ENCODE measurements at places on chromosomes 11 and 22.
A peak's percentile ranks its signal among the peaks of the same experiment; 100 is the strongest.

- DNase-seq: no peak
Measured at GRCh38 chr11:46857666-46858065, 11.6 kb upstream of the CKAP5 start.

DNA sequence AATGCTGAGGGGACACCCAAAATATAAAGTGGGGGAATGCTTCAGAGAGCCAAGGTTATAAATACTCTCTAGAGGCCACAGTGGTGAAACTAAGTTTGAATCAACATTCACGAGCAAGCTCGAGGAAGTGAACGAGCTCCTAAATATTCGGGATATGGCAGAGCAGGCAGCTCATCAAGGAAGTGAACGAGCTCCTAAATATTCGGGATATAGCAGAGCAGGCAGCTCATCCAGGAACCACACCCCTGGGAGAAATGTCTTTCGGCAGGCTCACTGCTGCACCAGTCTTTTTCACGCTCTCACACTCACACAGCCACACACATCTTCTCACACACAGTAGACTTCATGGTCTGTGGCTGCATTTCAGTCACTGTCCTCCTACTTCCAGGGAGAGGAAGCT is 787.5 kb downstream of the OPCML start:
- DNase-seq: peak; percentile 83

GRCh38 chr11:124644426-124645280 is 22.0 kb downstream of the TBRG1 start:
- peak; percentile 76 for DNase-seq

DNA sequence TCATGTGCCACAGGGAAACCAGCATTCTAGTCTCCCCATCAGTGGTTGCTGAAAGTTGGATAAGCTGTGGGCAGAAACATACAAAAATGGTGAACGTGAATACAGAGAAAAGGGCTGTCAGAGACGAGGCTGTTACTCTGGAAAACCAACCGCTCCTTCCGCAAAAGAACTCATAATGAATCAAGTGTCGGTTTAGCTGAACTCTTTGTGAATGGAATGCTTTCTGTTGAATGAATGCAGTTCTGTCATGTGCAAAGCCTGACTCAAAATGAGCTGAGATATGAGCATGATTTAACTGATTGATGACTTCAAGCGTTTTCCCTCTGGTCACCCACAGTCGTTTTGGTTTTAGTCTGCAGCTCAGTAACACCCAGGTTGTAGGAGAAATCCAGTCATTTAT is 298.3 kb downstream of the ETS1 start:
- DNase-seq: no peak

- DNase-seq: no peak
Measured at GRCh38 chr22:19766240-19766510, 5.6 kb downstream of the TBX1 start.

- DNase-seq: no peak
Measured at GRCh38 chr11:96306600-96306932, 36.4 kb downstream of the MAML2 start.

DNA sequence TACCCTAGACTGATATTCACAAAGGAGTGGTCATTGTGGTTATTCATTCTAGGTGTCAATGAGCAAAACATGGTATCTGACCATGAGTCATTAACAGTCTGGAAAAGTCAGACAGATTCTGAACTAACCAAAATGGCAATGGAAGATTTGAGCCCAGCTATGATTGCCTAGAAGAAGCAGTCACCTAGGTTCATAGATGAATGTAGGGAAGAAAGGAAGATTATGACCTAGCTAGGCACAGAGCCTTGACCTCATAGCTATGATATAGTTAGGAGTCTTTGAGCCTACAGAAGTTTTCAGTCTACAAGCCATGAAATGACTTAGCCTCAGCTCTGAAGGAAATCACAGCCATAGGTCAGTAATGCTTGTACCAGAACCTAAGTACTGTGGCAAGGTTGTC is 351 bp downstream of the OR56A4 start:
- DNase-seq: no peak

DNA sequence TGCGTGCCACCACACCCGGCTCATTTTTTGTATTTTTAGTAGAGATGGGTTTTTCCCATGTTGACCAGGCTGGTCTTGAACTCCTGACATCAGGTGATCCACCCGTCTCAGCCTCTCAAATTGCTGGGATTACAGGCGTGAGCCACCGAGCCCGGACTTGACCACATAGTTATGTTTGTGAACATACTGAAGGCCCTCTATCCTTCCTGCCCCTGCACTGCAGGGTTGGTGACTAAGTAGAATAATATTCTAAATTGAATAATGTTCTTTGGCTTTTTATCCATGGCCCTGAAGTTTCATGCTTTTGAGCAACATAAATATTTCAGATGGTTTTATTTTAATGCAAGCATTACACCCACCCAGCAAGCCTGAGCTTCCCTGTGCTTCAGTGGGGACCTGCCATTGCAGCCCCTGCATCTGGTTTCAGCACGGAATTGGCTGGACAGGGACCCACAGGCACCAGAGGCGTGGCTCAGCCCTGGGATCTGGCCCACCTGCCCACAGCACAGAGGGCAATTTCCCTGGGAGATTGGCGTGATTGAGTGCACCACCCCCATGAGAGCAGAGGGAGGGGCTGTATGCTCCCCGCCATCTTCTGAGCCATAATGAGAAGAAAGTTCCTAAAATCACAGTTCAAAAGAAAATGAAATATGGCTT is 460.5 kb downstream of the BRD1 start:
- DNase-seq: no peak

GRCh38 chr11:103842795-103843194 is 193.6 kb upstream of the DDI1 start:
- peak; percentile 79 for DNase-seq

DNA sequence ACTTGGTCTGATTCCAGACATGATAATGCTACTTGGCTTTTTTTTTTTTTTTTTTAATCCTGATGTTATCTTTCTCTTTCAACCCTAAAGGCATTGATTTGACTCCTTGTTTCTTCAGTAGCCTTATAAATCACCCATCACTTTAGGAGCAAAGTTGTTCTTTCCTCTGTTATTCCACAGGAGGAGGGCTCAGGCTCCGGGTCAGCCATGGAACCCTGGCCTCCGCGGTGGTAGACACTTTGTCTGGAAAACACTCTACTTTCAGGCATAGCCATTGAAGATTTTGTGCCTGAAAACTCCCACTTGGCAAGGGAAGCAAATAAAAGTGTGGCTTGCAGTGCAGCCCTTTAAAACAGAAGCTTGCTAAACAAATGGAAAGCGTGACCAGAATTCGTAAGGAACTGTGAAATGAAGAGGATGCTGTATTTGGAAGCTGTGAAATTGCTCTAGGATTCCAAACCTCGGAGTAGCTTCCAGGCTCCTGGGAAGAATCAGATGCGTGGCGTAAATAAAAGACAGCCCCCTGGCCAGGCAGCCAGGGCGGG is 44.9 kb downstream of the ARHGAP8 start:
- no peak for DNase-seq

- no peak for DNase-seq
Measured at GRCh38 chr11:44524751-44525201, 40.7 kb upstream of the CD82 start.

DNA sequence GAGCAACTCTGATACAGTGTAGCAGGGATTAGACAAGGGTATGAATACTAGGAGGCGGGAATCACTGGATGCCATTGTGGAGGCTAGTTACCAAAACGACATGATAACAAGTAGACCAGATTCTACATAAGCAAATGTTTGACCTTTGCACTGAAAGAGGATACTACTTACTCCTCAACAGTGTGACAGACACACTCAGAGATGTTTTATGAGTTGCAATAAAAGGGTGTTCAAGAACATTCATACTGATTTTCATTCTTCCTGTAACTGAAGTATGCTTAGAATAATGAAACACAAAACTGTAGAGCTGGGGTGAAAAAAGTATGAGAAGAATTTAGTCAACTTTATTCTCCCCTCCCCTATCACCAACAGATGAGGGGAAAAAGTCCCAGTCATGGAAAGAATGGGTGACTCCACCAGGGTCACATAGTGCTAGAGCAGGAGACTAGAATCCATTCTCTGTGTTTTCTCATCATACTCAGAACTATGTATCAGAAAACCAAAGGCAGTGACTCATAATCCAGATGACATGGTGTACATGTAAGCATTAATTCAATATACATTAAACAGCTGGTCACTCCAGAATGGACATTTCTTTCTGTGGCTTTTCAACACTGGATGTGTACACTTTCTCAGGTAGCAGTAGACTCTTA is 32.8 kb downstream of the ARHGAP20 start:
- DNase-seq: no peak

DNA sequence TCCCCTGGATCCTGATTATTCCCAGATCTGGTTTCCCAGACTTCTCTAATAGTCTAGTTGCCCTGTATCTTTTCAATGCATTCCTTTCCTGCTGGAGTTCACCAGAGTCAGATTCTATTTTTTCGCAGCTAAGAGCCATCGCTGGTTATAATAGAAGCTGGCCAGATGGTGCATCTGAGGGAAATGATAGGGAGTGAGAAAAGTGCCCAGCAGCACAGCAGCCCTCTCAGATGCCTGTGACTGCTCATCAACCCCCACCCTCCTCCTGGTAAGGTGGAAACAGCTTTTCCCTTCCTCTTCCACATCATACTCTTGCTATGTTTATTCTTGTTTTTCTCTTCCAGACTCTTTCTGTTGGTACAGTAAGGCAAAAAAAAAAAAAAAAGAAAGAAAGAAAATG is 12.8 kb downstream of the OR8A1 start:
- no peak for DNase-seq

DNA sequence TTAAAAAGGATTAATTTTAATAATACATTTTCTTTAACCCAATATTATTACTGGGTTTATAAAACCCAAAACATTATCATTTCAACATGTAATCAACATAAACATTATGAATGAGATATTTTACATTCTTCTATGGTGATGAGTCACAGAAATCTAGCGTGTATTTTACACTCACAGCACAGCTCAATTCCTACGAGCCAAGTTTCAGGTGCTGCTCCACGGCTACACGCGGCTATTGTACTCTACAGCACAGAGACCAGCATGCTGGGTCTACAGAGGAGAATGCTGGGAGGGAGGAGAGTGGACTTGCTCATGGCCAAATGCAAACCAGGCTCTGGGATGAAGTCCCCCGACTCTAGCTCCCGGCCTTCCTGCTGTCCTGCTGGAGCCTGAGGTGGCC is 72.0 kb upstream of the LMO1 start:
- DNase-seq: peak; percentile 7

GRCh38 chr11:73040046-73040445 is 102.1 kb downstream of the FCHSD2 start:
- DNase-seq: no peak

DNA sequence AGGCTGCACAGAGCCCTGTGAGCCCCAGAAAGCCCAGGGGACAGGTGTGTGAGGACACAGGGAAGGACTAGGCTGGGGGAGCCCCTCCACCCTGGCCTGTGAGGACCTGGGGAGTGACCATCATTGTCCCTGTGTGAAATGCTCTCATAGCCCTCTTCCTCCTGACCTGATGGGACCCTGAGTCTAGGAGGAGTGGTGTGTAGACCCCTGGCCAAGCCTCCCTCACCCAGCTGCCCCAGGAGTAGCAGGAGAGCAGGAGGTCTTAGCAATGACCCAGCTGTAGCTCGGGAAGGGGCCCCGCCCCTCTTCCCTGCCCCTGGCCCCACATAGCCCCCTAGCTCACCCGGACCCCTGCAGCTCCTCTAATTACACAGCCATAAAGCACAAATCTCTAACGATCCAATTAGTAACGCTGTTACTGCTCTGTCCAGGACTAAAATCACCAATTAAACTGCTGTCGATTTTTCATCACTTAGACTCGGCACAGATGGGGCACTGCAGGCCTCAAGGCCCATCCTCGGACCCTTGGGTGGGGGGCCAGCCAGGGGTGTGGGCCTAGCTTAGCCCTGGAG is 6.6 kb upstream of the CABP7 start:
- no peak for DNase-seq

DNA sequence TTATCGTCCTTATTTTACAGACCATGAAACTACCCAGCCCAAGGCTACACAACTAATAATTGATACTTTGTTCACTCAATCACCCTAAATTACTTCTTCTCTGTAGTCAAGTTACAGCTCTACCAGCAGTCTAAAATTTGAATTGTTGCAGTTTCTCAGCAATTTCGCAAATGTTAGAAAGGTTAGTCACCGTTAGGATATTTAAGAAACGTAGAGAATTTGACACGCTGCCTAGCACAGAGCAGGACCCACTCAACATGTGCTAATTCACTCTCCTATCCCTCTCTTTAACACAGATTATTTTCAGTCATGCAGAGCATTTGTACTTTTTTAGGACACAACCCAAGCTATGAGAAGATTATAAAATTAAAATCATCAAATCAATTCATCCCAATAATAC is 771.1 kb upstream of the LUZP2 start:
- DNase-seq: peak; percentile 40

DNA sequence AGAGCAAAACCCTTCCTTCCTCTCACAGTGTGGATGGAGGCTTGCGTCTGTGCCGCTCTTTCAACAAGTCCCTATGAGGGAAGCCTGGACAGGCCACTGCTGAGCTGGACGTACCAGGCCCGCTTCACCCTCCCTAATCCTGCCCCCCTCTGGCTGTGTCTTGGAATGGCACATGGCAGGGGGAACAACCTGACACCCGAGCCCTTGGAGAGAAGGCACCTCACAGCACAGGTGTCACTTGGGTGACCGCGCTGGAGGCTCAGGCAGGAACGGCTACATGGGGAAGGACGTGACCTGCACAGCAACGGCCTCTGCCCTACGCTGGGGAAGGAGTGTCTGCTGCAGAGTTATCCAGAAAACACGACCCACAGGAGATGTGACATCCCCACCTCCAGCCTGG is 11.0 kb downstream of the CARS1 start:
- no peak for DNase-seq

DNA sequence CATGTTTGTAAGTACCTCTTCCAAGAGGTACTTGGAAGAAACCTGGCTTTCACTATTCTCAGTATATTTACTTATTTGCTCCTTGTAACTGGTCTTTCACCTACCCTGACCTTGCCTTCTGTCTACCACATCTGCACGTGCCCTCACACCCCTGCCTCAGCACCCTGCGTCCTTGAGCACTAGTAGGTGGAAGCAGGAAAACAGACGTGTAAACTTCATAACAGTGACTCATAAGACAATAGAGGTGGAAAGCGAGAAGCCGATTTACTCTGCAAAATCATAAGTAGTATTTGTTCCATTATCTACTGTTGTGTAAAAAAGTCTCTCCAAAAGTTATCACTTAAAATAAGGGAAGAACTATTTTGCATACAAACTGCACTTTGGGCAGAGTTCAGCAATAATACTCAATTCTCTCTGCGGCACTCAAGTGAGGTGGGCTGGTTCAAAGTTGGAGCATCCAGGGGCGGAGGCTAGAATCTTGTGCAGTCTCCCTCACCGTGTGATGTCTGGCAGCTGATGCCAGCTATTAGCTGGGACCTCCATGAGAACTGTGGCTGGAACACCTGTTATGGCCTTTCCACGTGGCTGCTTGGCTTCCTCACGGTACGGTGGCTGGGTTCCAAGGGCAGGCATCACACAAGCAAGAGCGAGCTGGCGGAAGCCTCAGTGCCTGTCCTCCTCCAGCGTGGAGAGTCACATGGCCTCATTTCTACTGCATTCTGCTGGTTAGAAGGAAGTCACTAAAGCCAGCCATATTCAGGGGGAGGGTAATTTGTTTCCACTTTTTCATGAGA is 30.4 kb downstream of the PACS1 start:
- no peak for DNase-seq

DNA sequence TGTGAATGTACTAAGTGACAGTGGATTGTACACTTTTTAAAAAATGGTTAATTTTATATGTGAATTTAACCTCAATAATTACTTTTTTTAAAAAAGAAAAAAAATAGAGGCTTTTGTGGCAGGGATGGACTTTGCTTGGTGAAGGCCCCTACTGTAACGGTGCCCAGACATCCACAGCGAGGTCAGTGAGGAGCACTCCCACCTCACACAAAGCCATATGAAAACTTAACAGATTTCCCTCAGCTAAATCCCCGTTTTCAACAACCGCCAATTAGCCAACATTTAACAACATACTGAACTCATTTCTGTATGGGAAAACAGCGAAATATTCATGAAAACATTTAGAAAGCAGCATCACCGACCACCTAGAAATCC is 642 bp upstream of the C11orf58 start:
- peak; percentile 13 for DNase-seq

Measured in AG10803 (cell line).